Stimulated activated CD4-positive, alpha-beta T cell treated with anti-CD3 and anti-CD28 coated beads, Interleukin-12 subunit alpha, Interleukin-12 subunit beta, amount 100 ng/mL, for 48 hours (primary cell): ENCODE measurements at places on chromosomes 3 and 15.
A peak's percentile ranks its signal among the peaks of the same experiment; 100 is the strongest.

- DNase-seq: no peak
Observed at GRCh38 chr3:62497156-62497555, 123.8 kb upstream of the FEZF2 start.

- DNase-seq: no peak
Observed at GRCh38 chr3:148923592-148923991, 58.5 kb downstream of the CPA3 start.

DNA sequence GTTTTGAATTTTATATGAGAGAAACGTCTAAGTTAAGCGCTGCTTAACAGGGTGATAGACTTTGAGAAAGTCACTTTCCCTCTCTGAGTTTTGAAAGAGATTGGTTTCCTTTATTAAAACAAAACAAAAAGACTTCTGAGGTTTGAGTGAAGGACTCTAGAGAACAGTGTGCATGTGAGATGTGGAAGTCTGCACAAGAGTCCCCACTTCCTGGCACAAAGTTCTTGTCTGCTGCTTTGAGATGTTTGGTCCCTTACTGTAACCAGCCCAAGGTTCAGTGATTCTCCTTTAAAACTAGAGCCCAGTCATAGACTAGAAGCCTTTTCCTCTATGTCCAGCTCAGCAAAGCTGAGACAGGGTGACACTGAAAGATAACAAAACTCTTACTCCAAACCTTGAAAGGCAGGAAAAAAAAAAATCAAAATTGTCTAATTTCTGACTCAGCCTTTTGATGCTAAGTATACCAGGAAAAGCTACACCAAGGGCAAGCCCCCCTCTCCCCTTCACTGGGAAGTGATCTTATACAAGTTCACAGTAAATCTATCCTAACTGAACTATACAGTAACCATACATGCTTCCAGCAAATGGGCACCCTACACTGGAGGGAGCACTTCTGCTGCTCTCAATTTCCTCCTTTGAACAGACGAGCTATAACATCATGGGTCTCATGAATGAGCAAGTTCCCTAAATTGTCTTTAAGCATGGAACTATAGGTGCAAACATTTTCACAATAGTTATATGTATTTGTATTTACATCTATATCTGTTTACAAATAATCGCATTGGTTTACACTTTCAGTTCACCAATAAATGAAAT, 2.3 kb downstream of the POPDC2 start:
- no peak for DNase-seq

- no peak for DNase-seq
Observed at GRCh38 chr15:90713081-90713480, 4.1 kb upstream of the BLM start.

DNA sequence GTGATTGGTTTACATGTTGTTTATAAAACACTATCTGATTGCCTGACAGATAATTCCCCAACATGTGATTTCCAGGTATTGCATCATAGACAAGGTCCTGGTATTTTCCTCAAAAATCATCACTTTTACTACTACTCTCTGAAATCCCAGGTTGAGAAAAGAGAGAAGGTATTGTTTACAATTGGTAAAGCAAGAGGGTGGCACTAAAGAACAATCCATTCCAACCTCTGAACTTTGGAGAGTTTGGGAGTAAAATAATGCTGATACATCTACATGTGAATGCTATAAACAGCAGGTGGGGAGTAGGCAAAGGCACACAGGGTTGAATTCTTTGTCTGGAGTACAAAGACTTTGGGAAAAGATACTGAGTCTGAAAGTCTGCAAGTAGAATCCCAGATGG, 134.2 kb downstream of the WDR72 start:
- no peak for DNase-seq

DNA sequence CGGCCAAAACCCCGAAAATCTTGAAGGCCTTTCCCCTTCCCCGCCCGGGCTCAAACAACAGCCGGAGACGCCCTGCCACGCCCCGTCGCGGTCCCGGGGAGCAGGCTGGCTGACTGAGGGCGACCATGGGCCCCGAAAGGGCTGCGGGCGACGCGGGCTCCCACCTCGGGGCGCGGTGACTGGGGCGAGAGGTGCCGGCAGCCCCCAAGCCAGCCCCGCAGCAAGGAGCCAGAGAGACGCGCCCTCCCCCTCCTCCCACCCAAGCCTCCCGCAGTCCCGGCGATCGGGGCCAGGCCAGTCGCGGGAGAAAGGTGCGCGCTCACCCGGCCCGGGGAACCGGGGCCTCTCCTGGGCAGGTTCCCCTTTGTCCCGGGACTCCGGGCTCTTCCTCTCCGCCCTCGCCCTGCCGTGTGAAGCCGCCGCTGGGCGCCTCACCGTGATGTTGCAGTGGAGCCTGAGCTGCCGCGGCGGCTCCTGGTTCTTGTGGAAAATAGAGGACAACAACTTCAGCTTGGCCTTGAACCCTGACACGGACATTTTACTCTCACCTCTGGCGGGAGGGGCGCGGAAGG, 30.6 kb upstream of the ZSCAN2 start:
- DNase-seq: peak; percentile 40

DNA sequence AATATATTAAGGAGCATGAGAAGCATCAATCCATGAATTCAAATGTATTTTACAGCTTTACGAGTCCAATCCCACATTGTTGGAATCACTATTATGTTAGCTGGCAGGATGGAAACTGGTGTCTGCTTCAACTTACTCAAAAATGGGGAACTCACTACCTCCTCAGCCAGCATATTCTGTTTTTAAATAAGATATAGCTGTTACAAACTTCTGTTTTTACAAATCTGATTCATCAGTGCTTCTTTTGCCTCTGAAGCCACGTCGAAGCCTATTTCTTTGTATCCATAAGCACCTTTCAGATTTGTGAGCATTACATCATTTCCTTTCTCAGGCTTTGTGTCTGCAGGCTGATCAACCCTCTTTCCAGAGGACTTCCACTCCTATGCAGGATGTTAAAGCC, 105.9 kb downstream of the TPRG1 start:
- DNase-seq: no peak

DNA sequence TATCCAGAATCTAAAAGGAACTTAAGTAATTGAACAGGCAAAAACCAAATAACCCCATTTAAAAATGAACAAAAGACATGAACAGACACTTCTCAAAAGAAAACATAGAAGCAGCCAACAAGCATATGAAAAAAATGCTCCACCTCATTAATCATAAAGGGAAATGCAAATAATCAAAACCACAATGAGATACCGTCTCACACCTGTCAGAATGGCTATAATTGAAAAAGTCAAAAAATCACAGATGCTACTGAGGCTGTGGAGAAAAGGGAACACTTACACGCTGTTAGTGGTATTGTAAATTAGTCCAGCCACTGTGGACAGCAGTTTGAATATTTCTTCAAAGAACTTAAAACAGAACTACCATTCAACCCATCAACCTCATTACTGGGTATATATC, 220.7 kb downstream of the MEX3B start:
- DNase-seq: no peak

GRCh38 chr3:30894521-30895251, at the start of gene GADL1:
Gene GADL1, minus strand, starts transcription at chr3:30894661. Its CDS starts 47 bp downstream, at chr3:30894614.
- DNase-seq: no peak

DNA sequence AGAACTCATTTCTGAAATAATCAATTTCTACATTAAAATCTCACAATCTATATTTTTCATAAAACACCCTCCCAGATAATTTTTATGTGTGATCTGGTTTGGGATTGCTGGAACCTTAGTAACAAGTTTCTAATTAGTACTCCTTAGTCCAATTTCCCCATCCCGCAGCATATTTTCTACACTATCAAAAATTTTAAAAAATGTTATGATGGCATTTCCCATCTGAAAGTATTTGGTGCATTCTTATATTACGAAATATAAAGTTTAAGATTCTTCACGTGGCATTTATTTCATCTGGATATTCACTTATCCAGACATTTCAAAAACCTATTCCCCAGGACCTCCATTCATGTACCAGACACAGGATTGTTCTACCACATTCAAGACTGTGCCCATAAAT, 1.5 kb downstream of the OR5H14 start:
- DNase-seq: no peak

DNA sequence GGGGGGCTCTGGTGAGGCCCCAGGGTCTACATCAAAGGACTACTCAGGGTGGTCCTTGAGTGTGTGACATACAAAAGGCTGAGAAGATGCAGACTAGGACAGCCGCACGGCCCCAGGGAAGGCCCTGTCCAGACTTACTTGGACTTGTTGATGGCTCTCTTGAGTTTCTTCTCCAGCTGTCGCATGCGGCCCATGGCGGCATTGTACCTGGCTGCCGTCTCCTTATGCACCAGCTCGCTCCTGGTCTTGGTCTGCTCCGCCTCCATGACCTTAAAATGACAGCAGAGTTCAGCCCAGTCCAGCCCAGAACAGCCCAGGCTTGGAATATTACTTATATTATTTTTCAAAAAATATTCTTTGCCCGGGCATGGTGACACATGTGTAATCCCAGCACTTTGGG, 56.0 kb downstream of the CAPN7 start:
- no peak for DNase-seq

GRCh38 chr3:186160691-186161243, 51.9 kb upstream of the ETV5 start:
- DNase-seq: no peak

- DNase-seq: no peak
Observed at GRCh38 chr3:54259636-54260035, 137.3 kb downstream of the CACNA2D3 start.

DNA sequence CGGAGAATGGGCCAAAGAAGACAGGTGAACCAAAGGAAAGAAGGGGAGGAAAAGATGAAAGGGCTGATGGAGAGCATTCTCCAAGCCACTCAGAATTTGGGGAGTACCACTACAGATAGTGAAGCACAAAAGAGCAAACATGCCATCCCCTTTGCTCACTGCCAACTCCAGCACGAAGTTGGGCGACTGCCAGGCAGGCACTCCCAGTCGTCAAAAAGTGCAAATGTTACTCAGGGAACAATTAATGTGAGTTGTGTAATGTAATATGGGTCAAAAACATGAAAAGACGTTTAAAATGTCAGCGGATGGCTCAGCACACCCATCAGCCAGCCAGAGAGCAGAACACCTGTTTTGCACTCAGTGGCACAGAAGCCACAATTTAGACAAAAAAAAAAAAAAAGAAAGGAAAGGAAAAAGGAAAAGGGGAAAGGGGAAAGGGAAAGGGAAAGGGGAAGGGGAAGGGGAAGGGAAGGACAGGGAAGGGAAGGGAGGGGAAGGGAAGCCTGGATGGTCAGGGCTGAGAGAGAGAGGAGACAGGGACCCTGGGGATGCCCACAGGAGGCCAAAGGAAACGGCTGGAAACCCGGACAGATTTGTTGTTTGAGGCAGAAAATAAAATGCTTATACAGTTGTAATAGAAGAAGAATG, 82.7 kb downstream of the COL8A1 start:
- DNase-seq: no peak

- peak; percentile 49 for DNase-seq
Observed at GRCh38 chr3:195907934-195908693, at the start of gene TNK2. Gene TNK2, minus strand, starts transcription at chr3:195908551. Its CDS starts 19,963 bp downstream, at chr3:195888588.

DNA sequence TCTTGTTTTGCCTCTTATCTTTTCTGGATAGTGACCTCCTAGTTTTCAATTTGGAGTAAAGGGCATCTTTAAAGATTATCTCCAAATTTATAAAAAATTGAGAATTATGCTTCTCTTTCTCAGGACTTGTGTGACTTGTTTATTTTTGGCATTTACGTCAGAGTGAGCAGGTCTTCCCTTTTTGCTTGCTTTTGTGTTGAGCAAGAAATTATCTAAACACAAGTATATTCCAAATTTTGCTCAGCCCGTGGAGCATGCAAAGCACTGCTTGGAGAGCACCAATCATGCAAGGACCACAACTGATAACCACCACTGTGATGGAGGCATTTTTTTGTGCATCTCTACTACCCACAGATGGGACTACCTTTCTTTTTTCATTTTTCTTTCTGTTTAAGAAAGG, 7.1 kb downstream of the SLC25A26 start:
- DNase-seq: no peak

DNA sequence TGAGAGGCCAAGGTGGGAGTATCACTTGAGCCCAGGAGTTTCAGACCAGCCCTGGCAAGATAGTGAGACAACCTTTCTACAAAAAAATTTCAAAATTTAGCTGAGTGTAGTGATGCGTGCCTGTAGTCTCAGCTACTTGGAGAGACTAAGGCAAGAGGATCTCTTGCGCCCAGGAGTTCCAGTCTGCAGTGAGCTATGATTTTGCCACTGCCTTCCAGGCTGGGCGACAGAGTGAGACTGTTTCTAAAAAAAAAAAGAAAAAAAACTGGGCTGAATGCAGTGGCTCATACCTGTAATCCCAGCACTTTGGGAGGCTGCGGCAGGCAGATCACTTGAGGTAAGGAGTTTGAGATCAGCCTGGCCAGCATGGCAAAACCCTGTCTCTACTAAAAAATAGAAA, 14.0 kb upstream of the PIK3CB start:
- DNase-seq: no peak

DNA sequence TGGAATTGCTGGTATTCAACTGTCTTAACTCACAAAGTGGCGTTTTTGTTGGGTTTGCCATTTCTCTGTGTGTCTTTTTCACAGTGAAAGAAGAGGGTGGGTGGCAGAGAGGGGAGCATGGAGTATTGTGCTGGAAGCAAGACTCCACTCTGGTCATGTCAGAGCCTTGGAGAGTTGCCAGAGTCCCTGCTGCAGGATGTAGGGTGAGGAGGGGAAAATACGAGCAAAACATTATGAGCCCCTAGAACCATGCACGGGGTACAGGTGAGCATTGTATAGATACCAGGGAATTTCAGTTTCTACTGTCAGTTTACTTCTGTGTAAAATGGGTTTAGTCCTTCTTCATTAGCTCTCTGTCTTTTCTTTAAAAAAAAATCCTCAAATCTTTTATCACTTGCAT, 249.9 kb downstream of the CACNA2D3 start:
- no peak for DNase-seq

DNA sequence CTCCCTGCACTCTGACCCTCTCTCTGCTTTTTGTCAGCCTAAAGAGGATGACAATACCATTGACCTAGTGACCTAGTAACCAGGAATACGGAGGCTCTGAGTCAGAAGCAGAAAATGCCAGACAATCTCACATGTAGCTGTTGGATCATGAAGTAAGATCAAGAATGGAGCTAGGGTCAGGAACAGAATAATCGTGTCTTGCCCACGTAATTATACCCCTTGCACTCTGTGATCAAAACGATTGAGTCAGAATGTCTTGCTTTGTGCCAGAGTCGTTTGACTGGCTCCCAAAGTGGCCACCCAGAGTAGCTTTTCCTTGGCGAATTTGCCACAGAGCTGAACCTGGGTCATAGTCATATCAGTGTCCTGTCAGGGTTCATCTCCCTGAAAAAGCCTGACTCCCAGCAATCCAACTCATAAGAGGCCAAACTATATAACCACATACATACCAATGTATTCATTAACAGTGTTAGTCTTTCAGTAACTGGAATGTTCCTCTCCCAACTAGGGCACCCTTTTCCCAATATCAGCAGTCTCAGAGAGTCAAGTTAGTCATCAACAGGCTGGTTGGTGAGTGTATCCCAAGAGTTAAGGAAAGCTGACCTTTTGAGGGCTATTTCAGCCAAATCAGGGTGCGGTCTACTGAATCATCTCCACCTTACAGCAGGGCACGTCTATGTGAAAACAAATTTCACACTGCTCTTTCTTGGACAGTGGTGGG, 5.0 kb upstream of the CDV3 start:
- DNase-seq: no peak
